ENCODE measurements at places on chromosomes 7 and 10. TPM values are rescaled to one million over a fixed set of nuclear protein-coding genes. Genes with fewer than 3 reads are reported as not detected.

HTR5A gene
- total RNA-seq, result not detected

CPA2 gene
- 0.14 TPM for total RNA-seq

GRCh38 chr7:156464339-156464738 lies 176.2 kb upstream of the RNF32 start:
- no peak for DNase-seq

DNA sequence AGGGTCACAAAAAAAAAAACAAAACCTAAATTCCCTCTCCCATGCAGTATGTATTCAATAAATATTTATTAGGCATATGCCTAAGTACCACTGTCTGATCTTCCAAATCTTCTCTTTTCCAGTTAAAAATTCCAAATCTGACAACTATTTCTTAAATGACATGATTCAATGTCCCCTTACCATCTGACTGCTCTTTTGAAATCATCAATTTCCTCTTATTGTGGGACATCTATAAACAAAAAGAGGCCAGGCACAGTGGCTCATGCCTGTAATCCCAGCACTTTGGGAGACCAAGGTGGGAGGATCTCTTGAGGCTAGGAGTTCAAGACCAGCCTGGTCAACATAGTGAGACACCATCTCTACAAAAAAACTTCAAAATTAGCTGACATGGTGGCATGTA lies 103.5 kb downstream of the TBXAS1 start:
- DNase-seq, result no peak

- DNase-seq, result no peak
Observed at GRCh38 chr7:86929293-86930109, 130.0 kb downstream of the ELAPOR2 start.

- DNase-seq, result no peak
Observed at GRCh38 chr7:133795068-133795665, 332.0 kb upstream of the LRGUK start.

DNA sequence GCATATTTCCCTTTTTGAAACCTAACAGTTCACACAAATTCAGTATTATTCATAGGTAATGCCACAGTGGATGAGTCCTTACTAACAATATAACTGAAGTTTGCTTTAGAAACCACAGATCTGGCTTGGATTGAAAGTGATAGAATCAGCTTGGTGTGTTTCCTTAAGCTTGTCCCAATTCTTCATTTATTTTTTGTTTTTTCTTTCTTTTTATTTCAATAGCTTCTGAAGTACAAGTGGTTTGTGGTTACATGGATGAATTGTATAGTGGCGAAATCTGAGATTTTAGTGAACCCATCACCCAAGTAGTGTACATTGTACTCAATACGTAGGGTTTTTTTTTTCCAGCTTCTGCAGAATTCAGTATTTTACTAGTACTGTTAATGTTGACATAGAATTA lies 518.2 kb upstream of the SEMA3D start:
- DNase-seq, result no peak

GRCh38 chr7:97094284-97094930 lies 23.1 kb upstream of the SDHAF3 start:
- DNase-seq, result no peak

GRCh38 chr10:69573056-69573806 lies at the start of gene NEUROG3:
NEUROG3 (minus strand) TSS chr10:69573422; CDS start chr10:69573043, 379 bp downstream.
- no peak for DNase-seq

DNA sequence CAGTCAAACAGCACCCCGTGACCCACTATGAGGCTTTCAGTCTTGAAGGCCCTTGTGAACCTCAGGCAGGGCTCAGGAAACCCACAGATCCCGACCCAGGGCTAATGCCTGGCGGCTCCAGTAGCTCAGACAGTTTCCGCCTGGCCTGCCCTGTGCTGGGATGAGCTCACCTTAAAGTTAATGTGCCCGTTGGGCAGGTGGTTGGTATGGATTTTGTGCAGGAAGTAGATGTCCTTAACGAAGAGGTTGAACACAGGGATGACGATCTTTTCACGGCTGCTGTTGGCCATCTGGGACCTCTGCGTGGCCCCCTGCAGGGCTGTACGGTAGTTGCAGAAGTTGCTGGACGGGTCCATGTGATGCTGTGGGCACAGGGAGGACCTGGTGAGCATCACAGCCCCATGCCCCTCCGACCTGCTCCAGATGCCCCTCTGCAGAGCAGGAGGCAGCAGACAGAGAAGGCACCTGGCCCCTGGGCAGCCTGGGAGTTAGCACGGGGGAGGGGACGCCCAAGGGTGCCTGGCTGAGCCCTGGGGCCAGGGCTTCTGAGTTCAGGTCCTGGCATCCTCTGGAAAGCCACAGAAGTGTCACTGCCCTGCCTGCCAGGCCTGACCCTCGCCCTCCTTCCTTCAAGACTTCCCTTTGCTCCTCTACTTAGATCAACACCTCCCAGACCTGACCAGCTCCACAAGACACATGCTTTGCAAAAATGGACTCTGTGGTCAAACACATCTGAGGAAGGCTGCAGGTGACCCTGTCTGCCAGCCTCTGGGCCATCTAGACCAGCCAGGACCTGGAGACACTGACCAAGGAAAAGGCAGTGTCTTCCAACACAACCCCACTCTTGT lies 59.8 kb downstream of the CSGALNACT2 start:
- no peak for DNase-seq

GRCh38 chr10:7085913-7086589 lies 324.8 kb downstream of the SFMBT2 start:
- DNase-seq, result no peak

All from epithelial cell of proximal tubule (primary cell).